T follicular helper cell (primary cell): ENCODE measurements at places on chromosomes 1 and 21.

DNA sequence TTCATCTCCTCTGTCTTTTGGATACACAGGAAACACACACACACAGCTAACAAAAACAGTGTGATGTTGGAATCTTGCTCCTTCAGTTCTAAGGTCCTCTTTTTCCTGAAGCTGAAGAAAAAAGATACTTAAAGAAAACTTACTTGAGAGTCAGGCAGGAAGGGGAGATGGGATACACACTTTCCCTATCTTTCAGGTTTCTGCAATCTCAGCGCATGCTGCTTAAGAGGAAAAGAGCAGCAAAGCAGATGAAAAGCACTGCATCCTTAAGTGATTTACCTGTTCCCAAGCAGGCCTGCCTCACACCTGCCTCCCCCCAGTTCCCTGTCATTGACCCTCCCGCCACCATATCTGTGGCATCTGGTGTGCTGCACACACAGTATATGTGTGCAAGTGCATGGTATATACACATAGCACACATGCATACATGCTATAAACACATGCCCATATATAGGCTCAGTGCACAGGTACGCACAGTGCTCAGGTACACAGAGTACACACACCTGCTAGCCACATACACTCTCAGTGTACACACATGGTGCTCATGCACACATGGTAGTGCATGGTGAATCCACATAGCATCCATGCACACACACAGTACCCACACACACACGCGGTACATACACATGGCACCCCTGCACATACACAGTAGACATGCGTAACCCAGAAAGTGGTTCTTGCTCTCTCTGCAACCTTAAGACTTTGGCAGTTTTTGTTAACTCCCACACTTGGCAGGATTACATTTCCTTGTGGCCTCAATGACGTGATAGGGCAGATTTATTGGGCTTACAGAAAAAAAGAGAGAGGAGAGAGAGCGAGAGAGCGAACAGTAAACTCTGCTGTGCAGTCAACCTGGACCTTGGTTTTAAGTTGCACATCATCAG, 166.9 kb downstream of the TOMM20 start:
- no peak for DNase-seq

DNA sequence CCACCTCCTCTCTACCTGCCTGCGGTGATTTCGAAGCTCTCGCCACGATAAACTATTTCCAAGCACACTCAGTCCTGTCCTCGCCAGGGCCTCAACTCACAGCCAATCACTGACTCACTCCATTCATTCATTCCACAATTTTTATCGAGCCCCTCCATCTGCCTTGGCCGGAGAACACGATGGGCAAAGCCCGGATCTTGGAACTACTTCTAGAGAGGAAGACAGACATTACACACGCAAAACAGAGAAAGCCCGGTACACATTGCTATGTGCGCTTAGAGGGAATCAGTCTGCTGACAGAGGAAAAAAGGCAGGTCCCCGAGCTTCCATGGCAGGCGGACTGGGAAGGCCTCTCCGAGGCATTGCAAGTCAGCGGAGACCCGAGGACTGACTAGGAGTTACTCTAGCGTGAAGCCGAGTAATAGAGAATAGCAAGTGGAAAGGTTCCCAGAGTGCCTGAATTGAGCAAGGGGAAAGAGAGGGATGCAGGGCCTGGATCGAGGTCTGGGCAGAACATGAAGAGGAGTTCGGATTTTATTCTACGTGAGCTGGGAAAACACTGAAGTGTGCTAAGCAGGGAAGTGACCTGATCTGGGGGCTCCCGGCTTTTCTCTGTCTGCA, 54.2 kb upstream of the DNAJC6 start:
- no peak for DNase-seq

- no peak for DNase-seq
These were observed 251.5 kb downstream of the PTPRC start for GRCh38 chr1:198890214-198890930.

DNA sequence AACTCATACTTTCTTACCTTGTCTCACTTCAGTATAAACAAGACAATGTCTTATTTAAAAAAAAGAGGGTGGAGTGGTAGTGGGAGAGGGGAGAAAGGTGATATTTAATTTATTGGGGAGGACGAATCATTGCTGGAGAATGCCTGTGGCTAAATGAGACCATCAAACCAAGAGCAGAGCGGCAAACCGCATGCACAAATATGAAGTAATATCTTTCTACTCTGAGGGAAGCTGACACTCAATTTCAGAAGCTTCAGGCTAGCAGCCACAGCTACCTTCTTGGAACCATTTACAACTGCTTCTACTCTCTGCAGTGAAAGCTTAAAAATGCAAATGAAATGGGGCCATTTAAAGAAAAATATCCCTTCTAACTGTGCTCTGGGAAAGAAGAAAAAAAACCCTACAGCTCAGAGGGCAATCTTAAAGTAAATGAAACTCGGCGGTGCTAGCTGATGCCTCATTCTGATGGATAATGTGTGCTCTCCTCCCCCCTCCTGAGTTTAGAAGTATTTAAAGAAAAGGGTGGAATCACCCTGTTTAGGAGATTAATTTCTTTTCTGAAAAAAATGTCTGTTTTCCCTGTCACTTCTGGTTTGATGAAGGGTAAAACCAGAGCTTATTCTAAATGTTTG, 178.2 kb upstream of the CAMK1G start:
- no peak for DNase-seq

- DNase-seq: no peak
These were observed 92.6 kb upstream of the MAGI3 start for GRCh38 chr1:113297749-113298148.

GRCh38 chr1:37473431-37474045, 842 bp upstream of the ZC3H12A start:
- no peak for DNase-seq

DNA sequence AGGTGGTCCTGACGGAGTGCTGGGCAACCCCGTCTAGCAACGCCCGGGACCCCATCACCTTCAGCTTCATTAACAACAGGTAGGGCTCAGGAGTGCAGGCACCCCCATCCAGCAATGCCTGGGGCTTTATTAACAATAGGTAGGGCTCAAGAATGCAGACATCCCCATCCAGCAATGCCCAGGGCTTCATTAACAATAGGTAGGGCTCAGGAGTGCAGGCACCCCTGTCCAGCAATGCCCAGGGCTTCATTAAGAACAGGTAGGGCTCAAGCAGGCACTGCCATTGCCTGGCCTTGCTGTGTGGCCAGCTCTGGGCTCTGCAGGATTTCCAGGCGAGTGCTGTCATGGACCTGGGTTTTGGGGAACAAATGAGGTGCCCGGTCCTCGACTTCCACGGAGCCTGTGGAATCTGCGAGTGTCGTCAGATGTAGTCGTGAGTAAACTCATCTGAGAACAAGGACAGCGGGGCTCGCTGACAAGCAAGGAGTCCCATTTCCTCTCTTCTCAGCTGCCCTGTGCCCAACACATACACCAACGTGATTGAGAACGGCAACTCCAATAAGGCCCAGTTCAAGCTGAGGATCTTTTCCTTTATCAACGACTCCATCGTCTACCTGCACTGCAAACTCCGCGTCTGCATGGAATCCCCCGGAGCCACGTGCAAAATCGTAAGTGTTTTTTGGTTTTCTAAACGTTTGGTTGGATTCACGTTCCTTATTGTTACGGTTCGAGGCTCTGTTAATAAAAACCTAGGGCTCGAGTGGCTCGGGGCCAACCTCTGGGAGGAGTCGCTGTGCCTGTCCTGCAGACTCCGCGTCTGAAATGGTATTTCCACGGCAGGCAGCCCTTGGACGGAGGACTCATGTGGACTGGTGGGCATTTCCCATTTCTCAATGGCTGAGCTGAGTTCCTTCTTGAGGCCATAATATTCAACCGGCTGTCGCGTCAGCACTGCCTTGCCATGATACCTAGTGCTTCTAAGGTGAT, 56.3 kb downstream of the UMODL1 start:
- no peak for DNase-seq

- no peak for DNase-seq
These were observed 61.1 kb downstream of the DOP1B start for GRCh38 chr21:36217743-36218142.

DNA sequence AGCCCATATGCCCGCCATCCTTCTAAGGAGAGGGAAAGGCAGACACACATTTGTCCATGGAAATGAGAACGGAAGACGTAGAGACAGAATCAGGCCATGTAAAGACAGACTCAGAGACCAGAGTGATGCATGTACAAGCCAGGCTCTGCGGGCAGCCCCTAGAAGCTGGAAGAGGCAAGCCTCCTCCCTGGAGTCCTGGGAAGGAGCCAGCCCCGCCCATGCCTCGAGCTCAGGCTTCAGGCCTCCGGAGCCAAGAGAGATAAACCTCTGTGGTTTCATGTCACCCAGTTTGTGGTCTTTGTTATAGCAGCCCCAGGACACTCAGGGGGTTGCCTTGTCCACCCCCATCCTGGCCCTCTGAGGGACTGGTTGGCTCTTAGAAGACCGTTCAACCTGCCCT, 11.6 kb downstream of the PDE9A start:
- no peak for DNase-seq

GRCh38 chr1:93078203-93078602, 880 bp upstream of the MTF2 start:
- DNase-seq: no peak

- DNase-seq: no peak
These were observed 53.6 kb upstream of the ASB17 start for GRCh38 chr1:75985827-75986226.

GRCh38 chr1:230636575-230637148, 5.6 kb upstream of the COG2 start:
- no peak for DNase-seq

DNA sequence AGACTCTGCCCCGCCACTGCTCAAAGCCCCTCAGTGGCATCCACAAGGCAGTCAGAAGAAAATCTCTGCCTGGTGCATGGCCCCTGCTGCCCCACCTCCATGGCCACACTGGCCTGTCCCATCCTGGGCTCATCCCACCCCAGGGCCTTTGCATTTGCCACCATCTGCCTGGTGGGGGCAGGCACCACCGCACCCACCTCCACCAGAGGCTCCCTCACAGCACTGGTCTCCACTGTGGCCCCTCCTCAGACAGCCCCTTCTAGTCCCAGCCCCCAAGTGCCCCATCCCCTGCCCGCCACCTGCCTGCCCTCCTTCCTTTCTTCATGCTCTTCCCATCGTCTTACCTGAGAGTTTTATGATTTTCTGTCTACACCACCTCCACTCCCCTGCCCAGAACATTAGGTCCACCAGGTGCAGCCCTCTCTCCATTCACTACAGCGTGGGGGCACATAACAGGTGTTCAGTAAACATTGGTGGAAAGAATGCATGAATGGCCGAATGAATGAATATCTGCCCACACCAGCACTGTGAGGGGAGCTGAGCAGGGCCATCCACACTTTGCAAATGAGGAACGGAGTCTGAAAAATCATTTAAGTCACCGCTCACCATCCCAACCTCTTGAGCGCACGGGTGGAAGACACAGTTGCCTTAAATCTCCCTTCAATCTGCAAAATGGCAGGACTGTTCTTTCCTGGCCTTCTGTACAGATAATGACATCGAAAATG, 2.1 kb downstream of the PRDM15 start:
- no peak for DNase-seq

GRCh38 chr1:68046885-68047658, 3.4 kb downstream of the DIRAS3 start:
- DNase-seq: no peak

- no peak for DNase-seq
These were observed 19.8 kb upstream of the FAM110D start for GRCh38 chr1:26138974-26139558.

- no peak for DNase-seq
These were observed 4.5 kb upstream of the FAM177B start for GRCh38 chr1:222732216-222733159.

DNA sequence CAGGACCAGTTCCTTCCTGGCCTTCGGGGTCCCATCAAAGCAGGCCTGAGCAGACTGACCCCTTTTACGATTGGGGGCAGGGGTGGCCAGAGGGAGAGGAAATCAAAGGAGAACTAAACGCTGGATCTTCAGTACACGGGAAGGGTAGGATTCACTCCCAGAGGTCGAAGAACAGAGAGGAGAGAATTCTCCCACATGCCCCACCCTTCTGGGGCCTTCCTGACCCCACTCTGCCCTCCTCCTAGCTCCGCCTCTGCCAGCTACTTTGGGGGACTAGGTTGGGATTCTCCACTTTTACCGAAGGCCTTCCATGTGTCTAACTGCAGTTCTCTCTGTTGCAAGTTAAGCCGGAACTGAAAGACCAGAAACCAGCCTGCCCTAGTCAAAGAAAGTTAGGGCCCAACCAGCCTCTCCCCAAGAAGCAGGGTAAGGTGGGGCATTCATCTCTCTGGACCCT, 654 bp upstream of the ARHGEF2 start:
- no peak for DNase-seq

- no peak for DNase-seq
These were observed 185.0 kb downstream of the CAMTA1 start for GRCh38 chr1:6970221-6970620.

- DNase-seq: no peak
These were observed 48.8 kb downstream of the NID1 start for GRCh38 chr1:236016083-236016482.

DNA sequence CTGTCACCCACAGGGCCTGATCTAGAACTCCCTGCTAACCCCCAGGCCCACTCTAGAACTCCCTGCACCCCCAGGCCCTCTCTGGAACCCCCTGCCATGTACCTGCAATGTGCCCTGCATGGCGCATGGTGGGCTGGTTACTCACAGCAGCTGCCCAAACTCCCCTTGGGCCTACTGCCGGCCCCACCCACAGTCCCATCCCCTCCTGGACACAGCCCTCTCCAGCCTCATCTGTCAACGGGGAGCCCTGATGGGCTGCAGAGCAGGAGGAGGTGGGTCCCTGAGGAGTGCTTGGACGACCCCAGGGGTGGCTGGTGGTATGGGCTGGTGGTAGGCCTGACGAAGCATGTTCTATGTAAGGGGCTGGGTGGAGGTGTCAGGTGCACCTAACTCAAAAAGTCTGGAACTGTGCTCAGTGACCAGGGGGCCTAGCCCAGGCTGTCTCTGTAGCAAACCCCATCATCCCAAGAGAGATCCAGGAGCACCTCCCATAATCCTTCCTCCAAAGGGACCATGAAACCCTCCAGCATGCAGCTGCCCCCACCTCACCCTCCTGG, 19.0 kb upstream of the PRSS38 start:
- no peak for DNase-seq
